Inflammatory macrophage treated with lipopolysaccharide for 1 hour (primary cell): ENCODE measurements at places on chromosomes 4 and X.

GRCh38 chr4:23068287-23068686 is 375.6 kb downstream of the GBA3 start:
- no peak for DNase-seq

- DNase-seq = no peak
These were observed 83.5 kb downstream of the CHRNA9 start for GRCh38 chr4:40418430-40419230.

DNA sequence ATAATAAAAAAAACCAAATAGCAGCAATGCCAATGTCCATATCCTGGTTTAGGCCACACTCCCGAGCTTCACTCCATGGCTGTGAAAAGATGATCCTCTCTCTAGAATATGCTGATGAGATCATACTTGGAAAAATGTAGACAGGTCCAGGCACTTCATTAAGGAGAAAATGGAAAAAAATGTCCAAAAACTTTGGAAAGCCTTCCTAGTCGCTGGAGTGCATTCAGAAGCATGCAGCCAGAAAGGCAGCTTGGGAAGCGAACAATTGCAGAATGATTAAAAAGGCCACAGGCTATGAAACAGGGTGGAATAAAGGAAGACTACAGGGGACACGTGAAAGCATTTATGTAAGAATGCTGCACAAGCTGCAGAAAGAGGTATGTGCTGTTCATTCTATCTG is 165.6 kb upstream of the HCCS start:
- DNase-seq = no peak

- DNase-seq = no peak
These were observed 983.4 kb upstream of the ADGRL3 start for GRCh38 chr4:60216752-60217151.

GRCh38 chrX:1336331-1336943 is at the start of gene IL3RA:
IL3RA (plus strand) TSS chrX:1336785; CDS start chrX:1341766, 4,981 bp downstream.
- peak; percentile 89 for DNase-seq

GRCh38 chrX:118143578-118143977 is 27.0 kb upstream of the KLHL13 start:
- DNase-seq = no peak
